ENCODE measurements at places on chromosomes 6 and 20.

DNA sequence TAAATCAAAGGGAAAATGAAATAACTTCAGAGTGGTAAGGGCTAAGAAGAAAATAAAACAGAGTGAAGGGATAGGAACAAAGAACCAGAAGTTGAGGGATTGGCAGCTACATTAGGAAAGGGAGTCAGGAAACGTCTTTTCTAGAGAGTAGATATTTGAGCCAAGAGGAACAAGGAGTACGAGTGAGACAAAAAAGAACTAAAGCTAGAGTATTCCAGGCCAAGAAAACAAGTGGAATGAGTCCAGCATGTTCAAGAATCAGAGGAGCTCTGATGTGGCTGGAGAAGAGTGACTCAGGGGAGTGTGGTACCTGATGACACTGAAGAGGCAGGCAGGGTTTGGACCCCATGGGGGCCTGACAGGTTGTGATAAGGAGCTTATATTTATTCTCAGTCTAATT is 66.3 kb downstream of the CEP162 start:
- no peak for DNase-seq

DNA sequence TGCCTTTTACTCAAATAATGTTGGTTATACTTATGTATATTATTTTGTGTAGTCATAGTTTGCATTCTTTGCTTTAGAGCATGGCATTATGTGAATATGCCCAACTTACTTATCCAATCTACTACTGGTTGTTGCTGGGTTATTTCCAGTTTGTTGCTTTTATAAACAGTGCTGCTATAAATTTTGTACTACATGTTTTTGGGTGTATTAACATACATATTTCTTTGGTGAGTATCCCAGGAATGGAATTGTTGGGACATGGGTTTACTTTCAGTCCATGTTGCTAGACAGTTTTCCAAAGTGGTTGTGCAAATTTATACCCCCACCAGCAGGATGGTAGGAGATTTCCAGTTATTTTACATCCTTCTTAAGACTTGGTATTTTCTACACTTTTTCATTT is 157.1 kb upstream of the THEMIS start:
- peak; percentile 26 for DNase-seq

DNA sequence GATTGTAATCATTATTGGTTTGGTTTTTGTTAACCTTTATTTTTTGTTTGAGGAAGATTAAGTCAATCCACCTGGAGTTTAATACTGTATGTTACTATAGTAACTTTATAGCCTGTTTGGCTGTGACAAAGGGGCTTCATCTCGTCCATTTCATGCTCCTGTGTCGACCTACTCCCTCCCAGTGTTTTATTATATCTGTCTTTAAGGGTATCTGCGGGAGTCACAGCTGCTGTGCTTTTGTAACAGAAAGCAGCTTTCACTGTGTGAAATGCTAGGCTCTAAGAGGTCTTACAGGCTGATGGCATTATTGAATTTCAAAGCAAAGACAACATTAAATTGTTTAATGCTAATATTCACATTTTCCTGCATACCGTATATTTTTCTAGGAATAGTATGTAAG is 698.0 kb upstream of the POU3F2 start:
- DNase-seq: no peak

DNA sequence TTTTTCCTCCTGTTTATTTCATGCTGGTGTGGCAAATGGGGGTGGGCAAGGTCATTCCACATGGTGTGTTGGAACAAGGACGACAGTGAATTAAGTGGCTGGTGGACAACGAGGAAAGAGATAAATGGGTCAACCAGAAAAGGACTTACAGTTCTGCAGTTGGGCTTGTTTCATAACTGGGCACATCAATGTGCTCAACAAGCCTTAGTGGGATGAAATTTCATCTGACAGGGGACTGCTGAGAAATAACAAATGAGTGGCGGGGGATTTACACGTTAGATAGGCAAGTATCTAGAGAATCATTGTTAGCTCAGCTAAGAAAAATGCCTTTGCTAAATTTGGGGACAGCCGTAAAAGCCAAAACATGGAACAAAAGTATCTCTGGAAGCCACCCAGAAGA is 163.6 kb downstream of the NRN1 start:
- DNase-seq: no peak

DNA sequence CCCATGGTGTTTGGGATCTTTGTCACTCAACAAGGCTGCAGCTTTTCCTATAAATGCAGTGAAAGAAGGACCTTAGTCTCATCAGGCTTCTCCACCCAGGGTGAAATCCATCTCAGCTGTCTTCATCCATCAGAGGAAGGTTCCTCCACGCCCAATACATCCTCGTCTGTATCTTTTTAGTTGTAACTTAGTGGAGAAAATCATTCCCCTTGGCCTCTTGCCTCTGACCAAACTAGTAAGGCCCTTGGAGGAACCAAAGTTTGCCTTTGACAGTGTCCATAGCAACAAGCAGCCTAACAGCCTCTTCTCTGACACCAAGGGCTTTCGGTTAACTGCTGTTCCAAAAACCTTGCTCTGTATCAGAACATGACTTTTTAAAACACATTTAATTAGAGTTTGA is 230.3 kb upstream of the ECI2 start:
- DNase-seq: no peak

DNA sequence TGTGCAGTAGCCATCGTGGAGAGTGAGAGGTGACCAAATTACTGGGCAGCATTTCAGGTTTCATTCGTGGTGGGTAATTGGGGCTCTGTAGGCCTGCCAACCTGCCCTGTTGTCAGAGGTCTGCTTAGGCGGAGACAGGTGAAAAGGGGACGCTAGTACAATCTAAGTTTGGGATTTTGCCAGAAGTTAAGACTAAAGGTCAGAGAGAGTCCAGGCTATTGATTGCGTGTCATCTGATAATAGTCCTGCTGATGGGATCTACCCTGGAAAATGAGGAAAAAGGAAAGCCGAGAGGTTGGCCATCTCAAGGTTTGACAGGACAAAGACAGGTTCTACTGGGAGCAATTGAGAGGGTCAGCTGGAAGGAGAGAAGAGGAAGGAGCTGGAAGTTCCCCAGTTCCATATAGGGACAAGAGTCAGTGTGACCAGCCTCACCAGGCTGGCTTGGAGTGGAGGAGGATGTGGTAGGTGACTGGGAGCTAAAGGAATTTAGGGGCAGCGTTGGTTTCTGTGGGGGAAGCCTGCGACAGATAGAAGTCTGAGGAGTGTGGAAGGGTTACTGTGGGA is 10.9 kb downstream of the ARFGEF2 start:
- DNase-seq: no peak

GRCh38 chr6:4472969-4473642 is 303.1 kb upstream of the CDYL start:
- no peak for DNase-seq

DNA sequence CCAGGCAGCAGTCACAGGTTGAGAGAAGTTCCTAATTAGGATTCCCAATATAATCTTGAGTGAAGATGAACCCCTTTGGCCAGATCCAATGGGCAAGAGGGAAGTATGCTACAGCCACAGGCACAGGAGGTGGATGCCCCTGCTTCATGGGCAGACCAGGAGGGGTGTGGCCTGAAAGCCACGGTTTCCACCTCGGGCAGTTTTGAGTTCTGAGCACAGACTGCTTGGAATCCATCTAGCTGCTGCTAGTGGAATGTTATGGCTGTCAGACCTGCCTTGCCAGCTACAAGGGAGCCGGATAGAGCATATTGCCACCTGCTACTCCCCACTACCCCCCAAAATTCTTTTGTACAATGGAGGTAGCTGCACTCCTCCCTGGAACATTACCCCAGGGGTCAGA is 672.9 kb downstream of the HACE1 start:
- DNase-seq: no peak

- no peak for DNase-seq
These were observed 61.8 kb downstream of the TULP4 start for GRCh38 chr6:158374020-158374419.

GRCh38 chr20:9071976-9072726 is 3.3 kb downstream of the PLCB4 start:
- no peak for DNase-seq

DNA sequence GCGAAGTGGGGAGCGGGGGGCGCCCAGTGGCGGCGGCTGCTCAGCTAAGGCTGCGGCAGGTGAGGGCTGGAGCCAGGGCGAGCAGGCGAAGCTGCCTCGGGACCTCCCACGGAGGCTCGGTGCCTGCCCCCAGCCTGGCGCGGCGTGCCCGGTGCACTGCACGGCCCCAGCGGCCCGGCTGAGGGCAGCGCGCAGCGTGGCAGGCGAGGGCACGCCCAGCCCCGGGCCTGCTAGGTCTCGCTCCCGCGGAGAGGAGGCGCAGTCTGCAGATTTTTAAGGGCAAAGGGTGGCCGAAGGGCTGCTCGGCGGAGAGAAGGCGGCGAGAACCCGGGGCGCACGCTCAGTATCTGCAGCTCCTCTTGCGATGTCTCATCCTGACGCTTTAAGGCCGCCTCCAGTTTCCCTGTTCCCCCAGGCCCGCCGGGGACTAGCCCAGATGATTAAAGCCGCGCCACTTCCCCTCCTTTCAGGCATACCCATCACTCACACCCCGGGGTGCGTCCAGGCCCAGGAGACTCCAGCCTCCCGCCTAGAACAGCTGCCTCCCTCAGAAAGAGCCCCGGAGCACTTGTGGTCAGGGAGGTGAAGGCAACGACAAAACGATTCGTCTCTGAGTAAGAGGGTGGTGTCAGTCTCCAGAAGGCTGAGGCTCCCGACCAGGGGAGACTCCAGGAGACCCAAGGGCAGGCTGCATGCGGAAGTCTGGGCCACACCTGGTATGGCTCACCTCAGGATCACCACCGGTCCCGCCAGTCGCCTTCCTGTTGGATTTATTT is at the start of gene FERMT1:
TSS of gene FERMT1 (minus strand) at position 158 of the 776 bp plus-strand sequence. CDS start 3,476 bp downstream, outside the sequence.
- no peak for DNase-seq

DNA sequence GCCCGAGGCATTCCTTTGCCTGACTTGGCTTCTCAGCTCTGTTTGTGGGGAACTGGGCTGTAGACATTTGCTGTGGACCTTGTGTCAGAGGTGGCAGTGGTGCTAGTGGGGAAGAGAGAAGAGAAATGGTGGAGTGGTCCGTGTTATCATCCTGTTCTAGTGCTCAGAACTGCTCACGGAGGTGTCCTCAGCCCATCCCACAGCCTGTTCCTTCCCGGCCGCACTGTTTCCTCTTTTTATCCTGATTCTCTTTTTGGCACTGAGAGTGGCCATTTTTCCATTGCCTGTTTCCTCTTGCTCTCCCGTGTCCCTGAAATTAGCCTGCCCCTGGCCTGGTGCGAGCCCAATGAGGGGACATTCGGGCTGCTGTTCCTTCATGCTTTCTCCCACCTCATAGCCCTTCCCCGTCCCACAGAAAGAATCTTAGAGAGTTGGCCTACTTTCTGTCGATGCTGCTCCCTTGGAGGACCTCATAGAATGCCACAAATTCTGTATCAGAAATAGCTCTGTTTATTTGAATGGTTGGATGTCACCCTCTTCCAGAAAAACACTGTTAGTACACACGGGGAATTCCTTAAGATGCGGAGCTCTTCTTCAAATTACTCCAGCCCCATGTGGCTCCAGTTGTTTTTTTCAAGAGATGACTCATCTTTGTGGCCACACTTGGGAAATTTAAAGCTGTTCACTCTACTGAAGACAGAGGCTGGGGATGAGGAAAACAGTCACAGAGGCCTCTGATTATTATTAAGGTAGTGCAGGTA is 26.1 kb downstream of the FARS2 start:
- DNase-seq: peak; percentile 51

GRCh38 chr20:46311039-46311650 is 2.8 kb upstream of the CDH22 start:
- DNase-seq: no peak

- no peak for DNase-seq
These were observed 249.4 kb downstream of the DLL1 start for GRCh38 chr6:170041526-170041925.

GRCh38 chr6:101401792-101402621 is 8.5 kb downstream of the GRIK2 start:
- DNase-seq: no peak

- DNase-seq: no peak
These were observed 1.8 kb downstream of the REV3L start for GRCh38 chr6:111480988-111481822.

DNA sequence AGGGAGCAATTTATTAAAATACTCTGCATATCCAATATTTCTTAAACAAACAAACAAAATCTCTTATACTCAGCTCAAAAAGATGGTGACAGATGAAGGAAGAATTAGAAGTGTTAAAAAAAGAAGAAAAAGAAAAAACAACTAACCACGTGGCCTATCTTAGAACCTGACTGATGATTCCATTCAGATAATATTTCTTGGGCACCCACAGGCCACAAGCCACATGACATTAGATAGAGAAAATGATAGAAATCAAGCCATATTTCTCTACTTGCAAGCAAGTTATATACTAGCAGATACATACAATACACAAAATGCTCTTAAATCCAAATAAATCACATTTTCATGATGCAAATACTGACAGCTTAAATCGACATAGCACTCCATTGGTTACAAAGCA is 14.5 kb upstream of the RAMACL start:
- DNase-seq: no peak

GRCh38 chr6:44737341-44737740 is 349.8 kb downstream of the CDC5L start:
- no peak for DNase-seq

DNA sequence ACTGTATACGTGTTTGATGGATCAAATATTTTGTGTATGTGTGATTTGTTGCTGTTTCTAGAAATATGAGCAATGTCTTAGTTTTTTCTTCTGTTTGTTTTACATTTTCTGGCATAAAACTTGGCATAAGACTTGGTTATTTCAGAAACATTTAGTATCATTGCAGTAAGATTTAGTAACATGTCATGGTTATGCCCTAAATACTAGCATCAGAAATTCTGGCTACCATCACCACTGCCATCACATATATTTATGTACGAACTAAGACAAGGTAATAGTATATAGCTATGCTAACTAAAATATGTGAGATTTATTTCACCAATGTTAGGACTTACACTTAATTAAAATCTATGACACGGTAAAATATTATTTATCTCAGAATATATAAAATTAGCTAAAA is 10.3 kb upstream of the ADGRG6 start:
- DNase-seq: no peak

DNA sequence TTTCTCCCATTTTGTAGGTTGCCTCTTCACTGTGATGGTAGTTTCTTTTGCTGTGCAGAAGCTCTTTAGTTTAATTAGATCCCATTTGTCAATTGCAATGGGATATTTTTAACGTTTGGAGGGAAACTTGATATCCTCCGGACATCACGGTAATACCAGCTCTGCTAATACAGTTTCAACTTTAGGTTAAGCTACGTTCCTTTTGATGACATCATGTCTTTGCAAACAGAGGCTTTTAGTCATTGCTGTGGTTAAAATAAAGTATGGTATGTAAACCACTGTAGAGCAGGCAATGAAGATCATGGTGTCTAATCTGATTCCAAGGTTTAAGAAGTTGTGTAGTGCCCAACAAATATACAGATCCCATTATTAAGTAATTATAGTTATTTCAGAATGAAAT is 168.0 kb upstream of the CHD6 start:
- no peak for DNase-seq

GRCh38 chr6:14270142-14270893 is 152.7 kb downstream of the CD83 start:
- DNase-seq: no peak
